ENCODE measurements at places on chromosomes 3 and 15. TPM values are rescaled to one million over a fixed set of nuclear protein-coding genes. Genes with fewer than 3 reads are reported as not detected.
A peak's percentile ranks its signal among the peaks of the same experiment; 100 is the strongest.

- DNase-seq = no peak
Observed at GRCh38 chr3:60657972-60658371, 593.3 kb downstream of the FHIT start.

DNA sequence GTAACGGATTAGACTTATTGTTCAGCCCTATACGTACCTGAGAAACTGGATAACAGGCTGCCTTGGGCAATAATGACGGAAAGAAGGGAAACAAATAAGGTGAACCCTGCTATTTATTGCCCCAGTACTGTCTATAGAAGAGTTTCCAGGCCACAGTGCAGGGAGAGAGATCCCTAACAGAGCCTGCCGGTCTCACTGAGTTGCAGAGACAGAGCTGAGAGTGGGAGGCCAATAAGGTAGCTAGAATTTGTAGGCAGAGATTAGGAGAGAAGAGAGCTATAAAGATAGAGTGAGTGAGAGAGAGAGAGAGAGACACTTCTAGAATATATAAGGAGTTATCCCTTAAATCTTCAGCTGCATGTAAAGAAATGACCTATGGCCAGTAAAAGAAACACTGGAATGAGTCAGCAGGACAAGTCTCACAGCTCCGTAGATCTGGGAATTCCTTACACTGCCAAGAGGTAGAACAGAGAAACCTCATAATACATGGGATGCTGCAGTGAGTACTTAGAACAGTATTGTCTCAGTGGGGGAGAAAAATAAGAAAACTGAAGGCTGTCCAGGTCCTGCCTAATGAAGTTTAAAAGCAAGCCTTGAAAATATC lies 51.8 kb downstream of the ST3GAL6 start:
- DNase-seq = peak; percentile 46

Gene RBMS3
- 25.9 TPM for total RNA-seq

- no peak for DNase-seq
Observed at GRCh38 chr3:57967590-57967989, 40.6 kb upstream of the FLNB start.

Gene SENP8
- total RNA-seq = 2.7 TPM
